Lung microvascular endothelial cell (primary cell): ENCODE measurements at places on chromosomes 2 and 18.

DNA sequence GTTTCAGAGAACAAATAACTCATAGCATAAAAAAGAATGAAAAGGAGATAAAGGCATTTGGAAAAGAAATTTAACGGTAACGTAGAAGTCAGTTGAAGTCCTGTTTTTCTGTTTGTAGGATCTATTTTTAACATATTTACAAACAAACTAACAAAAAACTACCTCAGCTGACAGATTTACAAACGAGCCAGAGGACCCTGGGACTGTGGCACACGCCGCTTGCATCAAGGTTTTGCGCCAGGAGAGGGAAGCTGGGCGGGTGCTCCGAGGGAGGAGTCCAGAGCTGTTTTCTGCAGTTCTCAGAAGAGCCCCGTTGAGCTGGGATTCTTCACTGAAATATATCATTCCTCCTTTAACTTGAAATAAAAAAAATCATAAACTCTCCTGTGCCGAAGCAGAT is 13.6 kb upstream of the TMEM18 start:
- DNase-seq: no peak

- DNase-seq: no peak
Measured at GRCh38 chr2:39140322-39140847, 19.5 kb upstream of the SOS1 start.

DNA sequence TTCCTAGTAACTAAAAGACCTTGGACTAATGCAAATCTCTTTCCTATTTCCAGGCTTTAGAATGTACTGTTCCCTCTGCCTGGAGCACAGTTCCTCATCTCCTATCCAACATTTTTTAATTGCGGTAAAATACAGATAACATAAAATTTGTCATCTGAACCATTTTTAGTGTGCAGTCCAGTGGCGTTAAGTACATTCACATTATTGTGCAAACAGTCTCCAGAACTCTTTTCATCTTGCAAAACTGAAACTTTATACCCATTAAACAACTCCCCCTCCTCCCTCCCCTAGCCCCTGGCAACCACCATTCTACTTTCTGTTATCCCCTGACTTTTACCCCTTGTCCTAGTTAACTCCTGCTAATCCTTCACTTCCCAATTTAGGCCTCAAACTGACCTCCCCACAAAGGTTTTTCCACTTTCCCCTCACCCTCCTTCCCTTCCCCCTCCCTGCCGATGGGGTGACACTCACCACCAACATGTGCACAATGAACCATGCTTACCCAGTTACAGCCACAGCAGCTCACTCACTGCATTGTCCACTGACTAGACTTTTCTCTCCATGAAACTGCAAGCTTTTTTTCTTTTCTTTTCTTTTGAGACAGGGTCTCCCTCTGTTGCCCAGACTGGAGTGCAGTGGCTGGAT is 54.8 kb downstream of the KIAA2012 start:
- no peak for DNase-seq

GRCh38 chr18:48132797-48133655 is 202.6 kb upstream of the SMAD2 start:
- DNase-seq: no peak

- DNase-seq: no peak
Measured at GRCh38 chr2:55242617-55243016, 10.1 kb downstream of the RPS27A start.
